ENCODE measurements at places on chromosomes 11 and 22.
A peak's percentile ranks its signal among the peaks of the same experiment; 100 is the strongest.

DNA sequence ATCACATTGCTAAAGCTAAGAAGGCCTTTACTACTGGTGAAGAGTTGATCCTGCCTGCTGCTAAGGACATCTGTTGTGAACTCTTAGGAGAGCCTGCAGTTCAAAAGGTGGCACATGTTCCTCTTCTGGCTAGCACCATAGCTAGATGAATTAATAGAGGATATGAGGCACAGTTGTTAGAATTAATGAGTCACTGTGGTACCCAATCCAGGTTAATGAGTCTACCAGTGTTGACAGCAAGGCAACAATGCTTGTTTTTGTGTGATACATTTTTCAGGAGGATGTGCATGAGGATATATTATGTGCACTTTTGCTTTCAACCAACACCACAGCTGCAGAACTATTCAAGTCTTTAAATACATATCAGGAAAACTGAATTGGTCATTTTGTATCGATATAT lies 12.0 kb downstream of the C11orf58 start:
- no peak for DNase-seq

DNA sequence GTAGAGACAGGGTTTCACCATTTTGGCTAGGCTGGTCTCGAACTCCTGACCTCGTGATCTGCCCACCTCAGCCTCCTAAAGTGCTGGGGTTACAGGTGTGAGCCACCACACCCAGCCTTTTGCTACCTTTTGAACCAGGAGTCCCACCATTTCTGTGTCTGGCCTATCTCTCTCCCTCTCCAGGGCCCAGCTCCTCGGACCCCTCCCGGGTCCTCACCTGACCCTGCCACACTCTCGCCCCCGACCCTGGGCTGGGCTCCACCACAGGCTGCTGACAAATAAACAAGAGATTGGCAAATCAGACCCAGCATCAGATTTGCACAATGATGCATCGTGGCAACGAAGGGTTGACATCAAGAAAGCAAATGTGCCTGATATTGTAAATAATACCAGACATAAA lies 8.8 kb downstream of the KRTAP5-5 start:
- no peak for DNase-seq

DNA sequence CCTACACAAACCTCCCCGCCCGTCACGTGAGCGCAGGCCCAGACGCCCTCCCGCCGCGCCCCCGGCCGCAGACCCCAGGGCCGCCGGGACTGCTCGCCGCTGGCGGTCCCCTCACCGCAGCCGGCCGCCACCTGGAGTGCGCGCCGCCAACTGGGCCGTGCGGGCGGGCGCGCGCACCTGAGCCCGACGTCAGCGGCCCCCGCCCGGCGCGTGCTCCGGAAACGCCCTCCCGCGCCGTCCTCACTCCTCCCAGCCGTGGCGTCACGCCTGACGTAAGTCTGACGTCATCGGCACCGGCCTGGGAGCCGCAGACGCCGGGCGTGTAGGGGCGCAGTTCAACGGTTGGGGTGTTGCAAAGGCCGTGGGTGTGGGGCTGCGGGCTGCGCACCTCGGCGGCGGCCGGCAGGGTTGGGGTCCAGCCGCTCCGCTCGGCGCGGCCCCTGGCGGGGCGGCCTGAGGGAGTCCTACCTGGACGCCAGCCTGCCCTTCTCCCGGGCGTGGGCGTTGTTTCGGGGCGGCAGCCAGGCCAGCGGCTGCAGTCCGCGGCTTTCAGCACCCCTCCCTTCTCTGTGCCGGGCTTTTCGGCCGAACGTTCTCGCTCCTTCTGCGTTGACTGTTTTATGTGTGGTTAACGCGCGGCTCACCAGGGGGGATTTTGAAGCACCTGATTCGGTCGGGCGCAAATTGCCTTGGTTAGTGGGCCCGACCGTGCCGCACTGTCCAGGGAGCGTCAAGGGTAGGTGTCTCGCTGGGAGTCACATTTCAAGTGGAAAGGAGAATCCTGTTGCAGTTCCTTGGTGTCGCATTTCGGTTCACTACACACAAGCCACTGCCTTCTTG lies at the start of gene JOSD1:
TSS of gene JOSD1 (minus strand) at position 155 of the 840 bp plus-strand sequence. CDS start 956 bp downstream, outside the sequence.
- DNase-seq, result peak; percentile 99

DNA sequence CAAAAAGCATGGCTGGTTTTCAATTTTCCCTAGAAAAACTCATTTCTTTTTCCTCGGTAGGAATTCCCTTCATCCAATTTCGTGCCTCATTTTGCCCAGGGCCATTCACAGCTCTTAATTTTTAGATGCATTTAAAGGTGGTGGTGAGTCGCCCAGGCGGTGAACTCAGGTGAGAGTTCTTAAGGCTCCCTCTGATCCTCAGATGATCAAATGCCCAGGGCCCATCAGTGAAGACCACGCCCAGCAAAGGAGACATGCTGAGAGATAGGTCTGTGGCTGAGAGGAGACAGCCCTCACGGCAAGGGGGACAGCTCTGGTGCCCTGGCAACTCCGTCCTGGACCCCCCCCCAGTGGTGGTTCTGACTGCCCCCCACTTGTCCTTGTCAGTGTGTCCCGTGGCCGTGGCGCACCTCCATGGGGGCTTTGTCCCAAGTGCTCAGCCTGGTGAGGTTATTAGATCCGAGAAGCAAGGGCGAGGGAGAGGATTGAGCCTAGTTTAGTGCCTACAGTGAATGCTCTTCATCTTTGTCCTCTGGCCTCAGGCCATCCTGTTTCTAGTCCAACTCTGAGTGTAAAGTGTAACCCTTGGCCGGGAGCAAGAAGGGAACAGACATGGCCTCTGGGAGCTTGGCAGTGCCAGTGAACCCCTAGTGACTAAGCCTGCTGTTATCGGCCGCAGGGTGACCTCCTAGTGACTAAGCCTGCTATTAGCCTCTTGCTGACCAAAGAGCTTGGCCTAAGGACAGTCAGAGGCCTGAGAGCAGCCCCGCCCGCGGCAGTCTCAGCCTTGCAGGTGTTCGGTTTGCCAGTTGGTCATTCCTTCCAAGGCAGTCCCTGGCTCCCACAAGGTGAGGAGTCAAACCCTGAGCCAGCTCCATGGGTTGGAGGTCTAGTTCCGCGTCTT lies 83.5 kb downstream of the CTTN start:
- no peak for DNase-seq

DNA sequence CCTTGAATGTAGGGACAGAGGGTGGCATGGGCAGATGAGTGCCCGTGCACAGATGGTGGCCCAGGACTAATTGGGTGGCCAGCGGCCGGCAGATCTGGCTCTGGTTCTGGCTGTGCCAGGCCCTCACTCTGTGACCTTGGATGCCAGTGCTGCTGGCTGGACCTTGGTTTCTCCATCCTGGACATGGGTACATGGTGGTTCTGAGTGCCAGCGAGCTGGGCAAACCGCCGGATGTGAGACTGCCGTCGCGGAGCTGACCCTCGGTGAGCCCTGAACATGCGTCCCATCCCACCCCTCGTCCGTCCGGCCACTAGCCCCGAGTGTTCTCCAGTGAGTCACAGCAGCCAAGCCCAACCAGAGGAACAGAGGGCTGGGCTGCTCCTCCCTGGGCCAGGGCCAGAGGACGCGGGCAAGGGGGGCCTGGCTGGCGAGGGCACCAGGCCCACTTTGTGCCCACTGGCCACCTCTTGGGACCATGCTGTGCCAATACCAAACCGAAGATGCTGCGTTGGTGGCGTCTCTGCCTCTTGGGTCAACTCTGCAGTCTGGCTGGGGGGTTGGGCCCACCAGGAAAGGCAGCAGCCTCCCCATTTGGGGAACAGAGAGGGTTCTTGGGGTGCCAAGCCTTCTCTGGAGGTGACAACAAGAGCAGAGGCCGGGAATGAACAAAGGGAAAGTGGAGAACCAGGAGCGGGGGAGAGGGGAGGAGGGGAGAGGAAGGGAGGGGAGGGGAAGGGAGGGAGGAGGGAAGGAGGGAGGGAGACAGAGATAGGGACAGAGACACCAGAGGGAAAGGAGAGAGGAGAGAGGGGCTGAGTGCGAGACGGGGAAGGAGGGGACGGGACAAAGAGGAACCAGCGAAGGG lies 10.7 kb downstream of the LSP1 start:
- DNase-seq, result no peak

GRCh38 chr11:106794058-106794457 lies 224.2 kb downstream of the GUCY1A2 start:
- DNase-seq, result no peak

DNA sequence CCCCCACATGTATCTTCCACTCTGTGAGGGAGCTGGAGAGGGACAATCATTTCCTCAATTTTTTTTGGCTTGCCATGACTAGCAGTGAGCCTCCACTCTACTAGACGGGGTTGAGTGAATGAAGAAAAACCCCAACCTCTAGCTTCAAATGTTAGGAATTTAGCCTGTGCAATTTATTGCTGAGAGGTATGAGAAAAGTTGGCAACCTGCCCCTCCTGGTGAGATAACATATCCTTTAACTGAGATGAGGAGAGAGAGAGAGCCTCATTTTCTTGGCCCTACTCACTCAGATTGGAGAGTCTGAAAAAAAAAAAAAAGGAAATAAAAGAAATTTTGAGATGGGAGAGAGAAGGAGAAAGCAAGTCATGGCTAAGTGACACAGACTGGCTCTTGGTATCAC lies 218.2 kb upstream of the CARD18 start:
- DNase-seq, result no peak

DNA sequence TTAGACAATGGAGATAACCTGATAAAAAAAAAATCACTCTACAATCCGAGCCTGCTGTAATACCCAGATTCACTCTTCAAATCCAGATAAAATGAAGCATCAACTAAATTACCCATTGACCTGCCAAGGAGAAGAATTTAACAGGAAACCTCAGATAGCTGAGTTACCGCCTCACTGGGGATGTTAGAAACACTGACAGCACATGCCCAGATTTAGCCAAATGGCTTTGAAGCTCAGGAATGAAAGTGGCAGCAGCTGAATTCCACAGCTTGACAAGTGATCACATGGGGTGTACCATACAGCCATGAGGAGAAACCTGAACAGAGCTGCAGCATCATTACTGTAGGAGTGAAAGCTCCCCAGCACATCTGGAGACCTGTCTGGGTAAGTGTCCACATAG lies 807.6 kb downstream of the DLG2 start:
- no peak for DNase-seq

GRCh38 chr22:42928969-42929837 lies 72.1 kb upstream of the ARFGAP3 start:
- DNase-seq, result no peak

All from activated naive CD8-positive, alpha-beta T cell treated with anti-CD3 and anti-CD28 coated beads for 36 hours (primary cell).